ENCODE measurements at places on chromosomes 1 and 21.
A peak's percentile ranks its signal among the peaks of the same experiment; 100 is the strongest.

GRCh38 chr1:30054126-30054525 lies 669.3 kb downstream of the MATN1 start:
- DNase-seq, result no peak

GRCh38 chr1:244068567-244068966 lies 17.5 kb downstream of the ZBTB18 start:
- DNase-seq, result no peak

- no peak for DNase-seq
These were observed 60.3 kb upstream of the FMN2 start for GRCh38 chr1:240031414-240031813.

- no peak for DNase-seq
These were observed 237.9 kb downstream of the USP25 start for GRCh38 chr21:15967661-15968060.

DNA sequence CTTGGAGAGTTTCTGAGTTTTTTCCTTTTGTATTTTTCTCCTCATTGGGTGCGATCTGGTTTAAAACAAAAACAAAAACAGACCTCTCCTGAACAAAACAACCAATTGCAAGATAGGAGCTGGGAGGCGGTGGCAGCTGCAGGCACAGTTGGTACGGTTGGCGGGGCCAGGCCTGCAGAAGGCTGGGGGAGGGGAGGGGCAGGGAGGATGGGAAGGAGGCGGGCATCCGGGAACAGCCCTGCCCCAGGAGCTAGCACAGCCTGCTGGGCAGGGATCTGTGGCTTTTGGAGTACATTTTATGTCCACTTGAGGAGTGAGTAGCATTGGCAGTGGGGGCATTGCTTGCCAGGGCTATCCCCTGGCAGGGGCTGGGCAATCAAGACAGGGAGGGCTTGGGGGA lies 5.2 kb downstream of the CAPN9 start:
- peak; percentile 93 for DNase-seq

GRCh38 chr1:66725885-66726665 lies 26.2 kb upstream of the DYNLT5 start:
- peak; percentile 49 for DNase-seq

- DNase-seq, result no peak
These were observed 7.6 kb upstream of the AIM2 start for GRCh38 chr1:159084152-159084551.

Measured in NCI-H1694 (cell line).